T-helper 9 cell (primary cell): ENCODE measurements at places on chromosomes 11 and 22.

GRCh38 chr22:43127166-43127908, 15.9 kb downstream of the MCAT start:
- DNase-seq, result no peak

- DNase-seq, result no peak
Observed at GRCh38 chr22:43890901-43891331, 897 bp downstream of the PNPLA5 start.

DNA sequence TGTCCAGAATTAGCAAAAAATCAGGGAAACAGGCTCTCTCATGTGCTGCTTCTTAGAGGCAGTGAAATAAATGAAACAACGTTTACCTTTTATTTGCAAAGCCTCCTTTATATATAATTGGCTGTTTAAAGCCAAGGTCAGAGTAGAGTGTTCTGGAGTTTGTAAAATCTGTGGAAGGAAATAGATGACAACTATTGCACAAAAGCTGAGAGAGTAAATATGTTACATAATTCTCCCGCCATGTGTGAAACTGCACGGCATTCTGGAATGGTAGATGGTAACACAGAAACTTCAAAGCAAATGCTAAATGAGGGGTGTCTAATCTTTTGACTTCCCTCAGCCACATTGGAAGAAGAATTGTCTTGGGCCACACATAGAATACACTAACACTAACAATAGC, 51.5 kb upstream of the FGF3 start:
- DNase-seq, result no peak

- no peak for DNase-seq
Observed at GRCh38 chr11:94851864-94852636, 83.9 kb downstream of the AMOTL1 start.

DNA sequence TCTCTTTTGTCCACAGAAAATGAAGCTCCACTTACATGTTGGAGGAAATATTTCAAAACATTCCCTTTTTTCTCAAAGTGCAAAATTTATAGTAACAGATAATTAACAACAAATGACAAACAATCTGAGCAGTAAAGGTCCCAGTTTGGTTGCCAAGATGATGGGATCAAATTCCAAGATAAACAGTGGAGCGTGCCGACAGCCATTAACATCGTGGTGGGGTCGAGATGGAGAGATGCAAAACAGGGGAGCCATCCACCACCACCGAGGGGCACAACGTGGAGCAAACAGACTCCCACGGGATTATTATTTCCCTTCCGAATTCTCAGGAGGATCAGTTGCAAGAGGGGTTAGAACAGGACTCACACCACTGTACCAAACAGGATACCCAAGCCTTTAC, 17.2 kb downstream of the MPPED2 start:
- no peak for DNase-seq

DNA sequence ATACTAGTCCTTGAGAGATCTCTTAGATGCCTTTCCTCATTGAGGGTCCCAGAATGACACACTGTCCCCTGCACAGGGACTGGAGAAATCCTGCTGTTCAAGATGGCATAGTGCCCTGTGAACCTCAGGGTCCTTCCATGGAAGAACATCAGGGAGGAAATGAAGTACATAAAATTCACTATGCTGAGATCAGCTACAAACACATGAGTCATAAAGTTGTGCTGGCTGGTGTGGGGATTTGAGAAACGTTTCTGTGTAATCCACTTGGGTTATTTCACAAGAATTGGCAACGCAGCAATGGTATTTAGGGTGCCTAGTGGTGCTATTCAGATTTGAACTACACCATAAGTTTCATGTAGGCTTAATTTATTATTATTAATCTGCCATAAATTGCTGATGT, 174.4 kb downstream of the MAML2 start:
- no peak for DNase-seq

DNA sequence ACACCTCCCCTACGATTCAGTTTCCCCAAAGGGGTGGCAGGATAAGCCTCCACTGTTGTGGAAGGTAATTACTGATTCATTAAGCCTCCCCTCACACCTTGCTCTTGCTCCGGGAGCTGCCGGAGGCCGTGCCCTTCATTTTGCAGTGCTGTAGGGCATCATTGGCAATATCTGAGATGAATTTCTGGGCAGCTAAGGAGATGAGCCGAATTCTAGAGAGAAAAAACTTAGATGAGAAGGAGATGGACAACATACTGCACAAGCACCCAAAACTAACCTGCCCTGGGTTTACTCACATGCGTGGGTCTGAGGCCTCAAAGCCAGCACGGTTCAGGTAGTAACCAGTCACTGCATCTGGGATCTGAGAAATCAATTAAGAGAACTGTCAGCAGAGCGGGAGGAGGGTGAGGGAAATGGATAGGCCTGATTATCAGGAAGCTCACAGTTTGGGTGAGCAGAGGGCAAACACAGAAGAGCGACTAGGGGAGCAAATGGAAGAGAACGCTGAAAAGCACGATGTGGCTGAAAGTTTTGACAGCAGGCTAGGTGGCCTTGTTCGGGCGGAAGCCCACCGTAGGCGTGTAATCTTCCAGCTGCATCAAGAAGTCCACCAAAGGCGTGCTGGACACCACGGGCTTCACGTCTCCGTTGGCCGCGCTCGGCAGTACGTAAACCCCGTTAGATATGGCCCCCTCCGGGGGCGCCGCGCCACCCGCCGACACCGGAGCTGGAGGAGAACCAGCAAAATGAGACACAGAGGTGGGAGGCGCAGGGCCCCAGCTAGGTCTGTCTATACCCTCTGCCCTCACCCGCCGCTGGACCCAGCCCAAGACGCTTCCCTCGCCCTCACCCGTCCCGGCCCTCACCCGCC, 689 bp downstream of the TAF10 start:
- peak; percentile 31 for DNase-seq

GRCh38 chr11:126817096-126817495, 183.5 kb downstream of the KIRREL3 start:
- no peak for DNase-seq

DNA sequence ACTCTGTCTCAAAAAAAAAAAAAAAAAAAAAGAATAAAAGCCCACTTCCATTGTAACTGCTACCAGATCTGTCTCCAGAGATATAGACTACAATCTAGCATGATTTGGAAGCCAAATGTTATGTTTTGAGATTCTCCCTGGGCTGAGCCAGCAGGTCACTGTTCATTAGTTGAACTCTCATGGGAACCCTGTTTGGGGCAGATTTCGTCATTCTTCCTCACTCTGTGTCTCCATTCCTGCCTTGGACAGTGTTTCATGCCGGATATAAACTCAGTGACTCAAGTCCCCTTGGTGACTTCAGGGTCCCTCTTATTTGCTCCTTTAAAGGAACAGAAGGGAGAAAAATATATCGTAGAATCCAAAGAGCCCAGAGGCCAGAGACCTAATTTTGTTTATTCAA, 378.1 kb downstream of the LARGE1 start:
- DNase-seq, result no peak
